Natural killer cell (primary cell): ENCODE measurements at places on chromosomes 7 and 10. TPM values are rescaled to one million over a fixed set of nuclear protein-coding genes. Genes with fewer than 3 reads are reported as not detected.

DNA sequence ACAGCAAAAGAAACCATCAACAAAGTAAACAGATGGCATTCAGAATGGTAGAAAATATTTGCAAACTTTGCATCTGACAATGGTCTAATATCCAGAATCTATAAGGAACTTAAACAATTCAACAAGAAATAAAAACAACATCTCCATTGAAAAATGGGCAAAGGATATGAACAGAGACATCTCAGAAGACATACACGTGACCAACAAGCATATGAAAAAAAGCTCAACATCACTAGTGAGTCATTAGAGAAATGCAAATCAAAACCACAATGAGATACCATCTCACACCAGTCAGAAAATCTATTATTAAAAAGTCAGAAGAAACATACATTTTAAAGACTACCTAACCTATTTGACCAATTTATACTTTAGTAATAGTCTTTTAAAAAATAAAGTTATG lies 571.3 kb upstream of the NRG3 start:
- no peak for DNase-seq

Gene CYP2C19
- not detected for total RNA-seq

DNA sequence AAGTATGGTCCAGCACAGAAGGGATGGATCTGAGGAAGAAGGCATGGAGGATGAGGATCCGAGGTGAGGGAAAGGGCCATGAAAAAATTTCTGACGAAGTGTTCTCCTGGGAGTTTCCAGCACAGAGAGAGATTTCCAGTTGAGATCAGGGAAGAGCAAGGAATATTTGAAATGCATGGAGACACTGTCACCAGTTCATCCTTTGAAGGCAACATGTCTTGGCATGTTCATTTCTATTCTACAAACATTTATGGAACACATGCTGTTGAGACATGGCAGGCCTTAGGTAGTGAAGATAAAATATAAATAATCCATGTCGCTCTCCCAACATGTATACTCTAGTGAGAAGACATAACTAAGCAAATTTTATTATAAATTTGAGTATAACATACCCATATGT lies 234.0 kb upstream of the TCF7L2 start:
- no peak for DNase-seq

Gene CTAGE4
- 0.40 TPM for total RNA-seq

Gene UNCX
- not detected for total RNA-seq

Gene ARL4A
- total RNA-seq, result 81.4 TPM

- DNase-seq, result no peak
These were observed 6.0 kb upstream of the CYP26A1 start for GRCh38 chr10:93067443-93068365.

Gene SYT15B
- 0.43 TPM for total RNA-seq

DNA sequence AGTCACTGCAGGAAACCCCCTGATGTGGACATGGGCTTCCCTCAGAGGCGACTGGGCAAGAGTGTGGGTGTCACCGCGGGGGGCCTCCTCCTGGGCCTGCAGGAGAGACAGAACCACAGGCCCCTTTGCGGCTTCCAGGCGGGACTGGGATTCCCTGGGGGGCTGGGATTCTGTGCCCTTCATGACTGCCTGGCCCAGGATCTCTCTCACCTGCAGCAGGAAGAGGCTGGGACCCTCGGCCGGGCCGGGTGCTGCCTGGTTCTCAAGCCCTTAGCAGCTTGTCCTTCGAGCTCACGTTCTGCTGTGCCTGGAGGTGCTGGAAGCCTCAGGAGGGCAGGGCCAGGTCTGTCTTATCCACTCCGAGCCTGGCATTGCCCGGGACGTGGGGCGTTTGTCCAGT lies 11.8 kb downstream of the SUN1 start:
- DNase-seq, result no peak

Gene NOLC1
- total RNA-seq, result 42.6 TPM

- no peak for DNase-seq
These were observed 239.7 kb upstream of the MKLN1 start for GRCh38 chr7:131087756-131088658.

DNA sequence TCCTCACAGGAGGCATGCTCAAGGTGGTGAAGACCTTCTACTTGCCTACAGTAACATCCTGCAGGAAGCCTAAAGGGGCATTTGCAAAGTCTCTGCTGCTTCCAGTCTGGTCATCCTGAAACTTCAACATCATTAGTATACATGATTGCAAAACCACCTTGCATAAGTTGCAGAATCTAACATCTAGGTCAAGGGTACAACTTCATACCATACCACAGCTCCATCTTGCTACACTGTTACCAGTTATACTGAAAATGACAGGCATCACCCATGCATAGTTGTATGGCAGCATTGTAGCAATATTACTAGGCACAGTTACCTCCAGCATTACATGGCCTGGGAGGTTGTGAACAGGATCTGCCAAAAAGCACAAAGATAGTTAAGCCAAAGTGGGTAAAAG lies 13.7 kb upstream of the MACROH2A2 start:
- DNase-seq, result no peak

GRCh38 chr7:38102507-38102906 lies 75.5 kb upstream of the STARD3NL start:
- no peak for DNase-seq

GRCh38 chr10:113644185-113645120 lies 19.4 kb downstream of the NRAP start:
- no peak for DNase-seq

GRCh38 chr10:6115411-6115810 lies 26.6 kb downstream of the RBM17 start:
- DNase-seq, result no peak

DNA sequence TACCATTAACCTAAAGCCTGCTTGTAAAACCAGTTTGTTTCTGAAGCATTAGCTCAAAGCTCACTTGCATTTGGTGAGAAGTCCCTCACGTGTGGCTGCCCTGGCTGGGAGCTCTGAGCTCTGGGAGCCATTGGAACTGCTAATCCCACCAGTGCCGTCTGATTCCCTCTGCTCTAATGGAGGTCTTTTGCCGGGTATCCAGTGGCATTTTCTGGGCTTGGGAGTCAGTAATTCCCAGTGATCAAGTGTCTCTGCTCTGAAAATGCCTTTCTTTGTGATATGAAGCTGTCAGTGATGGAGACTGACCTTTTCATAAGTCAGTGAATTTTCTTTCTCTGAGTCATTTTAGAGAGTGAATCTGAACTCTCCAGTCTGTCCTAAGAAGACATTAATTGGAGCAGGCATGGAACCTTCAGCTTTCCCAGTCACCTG lies 36.9 kb upstream of the FAM20C start:
- no peak for DNase-seq

Gene ABCB1
- 62.8 TPM for total RNA-seq

DNA sequence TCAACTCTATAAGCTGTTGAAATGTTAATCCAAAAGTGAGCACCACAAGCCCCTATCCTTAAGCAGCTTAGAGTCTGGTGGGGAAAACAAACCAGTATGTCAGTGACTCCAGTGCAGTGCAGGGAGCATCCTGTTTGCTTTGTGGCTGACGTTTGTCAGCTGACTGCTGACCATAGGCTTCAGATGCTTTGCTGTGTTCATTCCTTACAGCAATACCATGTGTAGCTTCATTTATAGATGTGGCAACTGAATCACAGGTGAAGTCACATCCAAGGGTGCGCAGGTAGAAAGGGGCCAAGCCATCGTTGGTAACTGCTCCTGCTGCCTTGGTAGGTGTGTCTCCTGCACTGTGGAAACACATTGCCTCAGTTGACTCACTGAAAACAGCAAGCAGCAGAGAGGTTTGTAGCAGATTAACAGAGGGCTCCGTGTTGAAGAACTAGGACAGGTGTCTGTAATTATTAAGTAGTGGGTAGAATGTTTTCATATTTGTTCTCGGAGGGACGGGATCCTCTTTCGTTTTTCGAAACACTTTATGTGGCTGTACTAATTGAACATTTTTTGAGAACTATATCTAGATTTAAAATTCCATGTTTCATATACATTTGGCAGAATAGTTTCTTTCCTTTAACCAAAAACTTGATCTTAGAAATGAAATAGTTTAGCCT lies 2.0 kb downstream of the INSIG1 start:
- no peak for DNase-seq

DNA sequence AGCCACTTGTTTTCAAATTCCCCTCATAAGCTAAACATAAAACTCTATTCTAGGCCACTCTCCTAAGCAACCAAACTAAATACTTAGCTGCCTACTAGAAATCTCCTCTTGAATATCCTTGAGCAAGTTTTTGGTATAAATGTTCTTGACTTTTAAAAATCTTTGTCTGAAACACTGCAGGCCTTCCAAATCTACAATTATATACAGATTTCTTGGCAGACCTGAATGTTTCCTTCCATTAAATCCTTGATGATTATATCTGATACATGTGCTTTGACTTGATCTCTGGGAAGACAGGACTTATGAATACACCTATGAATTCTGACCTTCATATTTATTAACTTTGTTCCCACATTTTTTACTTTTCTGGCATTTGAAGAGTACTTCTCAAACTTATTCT lies 314.5 kb downstream of the CACNA2D1 start:
- no peak for DNase-seq

Gene SLC16A9
- total RNA-seq, result not detected

- DNase-seq, result no peak
These were observed 204.4 kb downstream of the DIP2C start for GRCh38 chr10:484925-485661.

Gene TAS2R5
- total RNA-seq, result 1.9 TPM

DNA sequence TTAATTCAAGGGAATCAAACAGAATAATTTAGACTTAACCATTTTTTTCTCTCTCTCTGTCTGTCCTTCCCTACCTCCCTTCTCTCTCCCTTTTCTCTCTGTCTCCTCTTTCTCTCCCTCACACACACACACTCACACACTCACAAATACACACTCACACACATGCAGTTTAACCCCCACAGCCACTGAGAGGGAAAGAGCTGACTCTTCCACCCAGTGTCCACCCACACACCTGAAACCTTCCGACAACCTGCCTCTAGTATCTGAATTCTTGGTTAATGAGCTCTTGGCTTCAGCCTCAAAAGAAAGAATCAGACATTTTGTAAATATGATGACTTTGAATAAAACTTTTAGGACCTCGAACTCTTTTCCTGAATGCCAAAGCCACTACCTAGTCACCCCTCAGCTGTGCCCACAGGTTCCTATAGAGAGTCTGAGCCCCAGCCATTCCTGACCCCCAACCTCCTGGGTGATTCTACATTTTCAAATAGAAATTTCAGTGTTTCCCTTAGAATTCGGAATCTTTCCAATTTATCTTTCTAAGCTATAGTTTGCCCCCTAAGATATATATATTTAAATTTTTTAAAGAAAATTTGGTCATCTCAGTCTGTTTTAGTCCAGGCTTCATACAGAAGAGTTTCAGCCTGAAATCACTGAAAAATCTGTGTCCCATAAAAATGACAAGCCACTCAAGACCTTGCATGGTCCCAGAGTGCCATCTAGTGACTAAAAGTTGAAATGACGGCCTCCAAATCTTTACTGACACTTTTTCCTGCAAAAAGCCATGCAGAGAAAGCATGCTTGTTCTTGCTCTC lies 202.8 kb downstream of the IPMK start:
- DNase-seq, result no peak

- peak; percentile 77 for DNase-seq
These were observed 23.8 kb upstream of the GLCCI1 start for GRCh38 chr7:7944619-7945282.

DNA sequence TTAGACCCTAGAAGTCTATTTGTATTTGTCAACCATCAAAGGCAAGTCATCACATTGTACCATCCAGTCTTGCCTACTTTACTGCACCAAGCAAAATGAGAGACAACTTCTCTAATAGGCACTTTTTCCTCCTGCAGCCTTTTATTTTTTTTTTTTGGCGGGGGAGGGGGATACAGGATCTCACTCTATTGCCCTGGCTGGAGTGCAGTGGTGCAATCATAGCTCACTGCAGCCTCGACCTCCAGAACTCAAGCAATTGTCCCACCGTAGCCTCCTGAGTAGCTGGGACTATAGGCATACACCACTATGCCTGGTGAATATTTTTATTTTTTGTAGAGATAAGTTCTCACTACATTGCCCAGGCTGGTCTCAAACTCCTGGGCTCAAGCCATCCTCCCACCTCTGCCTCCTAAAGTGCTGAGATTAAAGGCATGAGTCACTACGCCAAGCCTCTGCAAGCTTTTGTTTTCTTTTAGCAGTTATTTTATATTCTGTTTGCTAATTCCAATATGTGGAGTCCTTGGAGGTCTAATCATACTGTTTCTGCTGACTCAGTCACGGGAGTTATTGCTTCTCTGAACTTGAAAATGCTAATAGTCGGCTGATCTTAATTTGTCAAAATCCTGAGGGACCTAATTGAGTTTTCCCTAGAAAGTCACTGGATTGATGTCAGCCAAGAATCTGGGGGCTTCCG lies 14.2 kb downstream of the KPNA7 start:
- DNase-seq, result no peak

Gene NPFFR1
- total RNA-seq, result not detected

Gene CHAT
- total RNA-seq, result not detected

Gene STEAP1
- total RNA-seq, result not detected

Gene FLNC
- not detected for total RNA-seq

DNA sequence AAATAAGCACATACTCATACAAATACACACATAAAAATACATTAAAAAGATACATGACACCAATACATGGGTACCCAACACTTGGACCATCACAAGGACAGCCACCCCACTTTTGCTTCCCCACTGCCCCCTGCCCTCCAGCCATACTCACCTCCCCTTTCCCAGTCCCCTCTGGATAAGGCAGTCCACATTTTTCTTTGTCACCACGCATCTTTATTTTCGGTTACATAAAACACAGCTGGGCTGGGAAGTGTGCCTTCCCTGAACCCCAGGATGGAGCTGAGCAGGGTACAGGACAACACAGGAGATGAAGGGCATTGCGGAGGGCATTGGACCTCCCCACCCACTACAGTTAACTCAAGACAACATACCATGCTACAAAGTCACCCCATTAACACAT lies 1.1 kb upstream of the HOXA3 start:
- no peak for DNase-seq

DNA sequence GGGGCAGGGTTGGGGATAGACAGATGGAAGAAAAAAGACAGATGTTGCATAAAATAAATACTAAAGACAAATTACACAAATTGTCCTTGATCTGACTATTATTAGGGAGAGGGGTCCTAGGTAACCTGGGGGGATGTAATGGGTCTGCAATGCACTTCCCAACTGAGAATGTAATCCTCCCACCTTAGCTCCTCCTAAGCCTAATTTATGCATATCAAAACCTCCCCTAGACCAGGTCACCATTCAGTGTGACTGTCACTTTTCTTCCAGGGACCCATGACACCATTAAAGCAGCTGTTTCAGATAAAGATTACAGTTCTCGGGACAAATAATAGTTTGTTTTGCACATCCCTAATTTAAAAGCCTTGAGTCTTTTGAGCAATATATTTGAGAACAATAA lies 133.9 kb upstream of the FEZF1 start:
- no peak for DNase-seq

DNA sequence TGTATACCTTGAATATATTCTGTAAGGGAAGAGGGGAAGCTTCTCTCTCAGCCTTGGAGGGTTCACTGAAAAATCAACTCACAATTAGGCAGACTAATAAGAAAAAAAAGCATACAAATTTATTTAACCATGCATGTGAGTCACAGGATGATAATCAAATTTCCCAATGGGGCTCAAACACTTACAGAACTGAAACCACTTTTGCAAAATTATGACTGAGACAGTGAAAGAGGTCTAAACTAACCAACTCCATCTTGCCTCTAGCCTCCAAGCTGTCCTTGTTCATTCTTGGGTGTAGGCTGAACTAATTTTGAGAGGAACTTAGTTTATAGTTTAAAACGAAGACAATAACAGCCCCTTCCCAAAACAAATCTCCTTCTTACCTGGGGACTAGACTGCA lies 618.3 kb upstream of the AUTS2 start:
- no peak for DNase-seq

Gene MARVELD1
- total RNA-seq, result 0.40 TPM
